ENCODE measurements at places on chromosomes 4 and X. TPM values are rescaled to one million over a fixed set of nuclear protein-coding genes. Genes with fewer than 3 reads are reported as not detected.

Gene OTC
- not detected for total RNA-seq

Gene RGS12
- 1.6 TPM for total RNA-seq

Gene SULT1E1
- not detected for total RNA-seq

Gene SYNPO2
- 0.99 TPM for total RNA-seq

Gene CT45A2
- not detected for total RNA-seq

DNA sequence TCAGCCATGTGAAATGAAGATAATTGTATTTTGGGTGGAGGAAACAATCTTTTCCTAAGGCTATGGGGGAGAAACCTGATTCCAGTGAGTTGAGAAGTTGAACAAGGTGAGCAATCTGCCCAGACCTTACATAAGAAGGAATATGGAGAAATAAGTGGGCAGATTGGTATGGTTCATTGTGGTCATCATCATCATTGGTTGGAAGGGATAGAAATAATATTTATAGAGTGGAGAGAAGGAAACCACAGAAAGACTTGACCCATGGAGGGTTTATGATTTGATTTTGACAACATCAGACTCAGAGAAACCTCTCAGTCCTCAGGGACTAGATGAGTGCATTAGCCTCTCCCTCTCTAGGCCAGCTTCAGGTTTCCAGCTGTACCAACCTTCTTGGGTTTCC lies 177.9 kb upstream of the NEIL3 start:
- DNase-seq, result no peak
- no peak overlapping the region for H3K4me3 ChIP-seq
- peaks cover 2% of the 10 kb centered on the region for H3K27me3 ChIP-seq

- H3K27me3 ChIP-seq, result no peaks in the 10 kb centered on the region
- H3K36me3 ChIP-seq, result no peaks in the 10 kb centered on the region
- DNase-seq, result no peak
- H3K27ac ChIP-seq, result peak overlapping the region; percentile 39
Observed at GRCh38 chr4:26459054-26459755, 31.1 kb downstream of the CCKAR start.

DNA sequence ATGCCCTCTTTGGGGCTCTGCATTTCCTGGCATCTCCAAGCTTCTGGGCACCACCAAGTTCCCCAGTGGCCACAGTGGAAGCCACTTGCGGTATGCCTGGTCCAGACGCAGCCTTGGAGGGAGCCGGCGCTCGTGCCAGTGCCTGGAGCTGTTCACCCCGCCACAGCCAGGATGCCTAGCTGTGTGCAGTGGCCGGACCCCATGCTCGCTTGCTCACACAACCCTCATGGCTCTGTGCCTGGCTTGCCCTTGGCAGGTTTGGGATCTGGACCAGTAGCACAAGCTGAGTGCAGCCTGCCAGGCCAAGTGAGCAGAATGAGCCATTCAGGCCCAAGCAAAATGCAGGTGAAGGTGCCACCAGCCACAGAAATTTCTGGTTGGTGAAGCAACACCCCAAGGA lies 283.5 kb downstream of the EVC2 start:
- DNase-seq, result no peak
- no peaks in the 10 kb centered on the region for H3K27me3 ChIP-seq
- H3K4me1 ChIP-seq, result no peaks in the 10 kb centered on the region
- H3K27ac ChIP-seq, result no peak overlapping the region

DNA sequence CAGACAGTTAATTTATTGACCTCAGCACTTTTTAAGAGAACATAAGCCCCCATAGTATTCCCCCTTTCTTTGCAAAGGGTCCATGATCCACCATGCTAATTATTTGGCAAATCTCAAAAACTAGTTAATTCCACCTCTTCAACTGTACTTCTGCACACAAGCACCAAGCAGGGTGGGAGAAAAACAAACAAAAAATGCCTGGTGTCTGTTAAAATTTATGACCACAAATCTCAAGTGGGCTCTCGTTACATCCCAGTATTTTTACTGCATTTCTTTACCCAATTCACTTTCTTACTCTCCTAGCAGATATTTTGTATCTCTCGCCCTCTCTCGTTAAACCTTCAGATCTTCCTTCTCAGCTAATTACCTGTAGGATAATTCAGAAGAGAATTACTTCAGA lies 6.1 kb downstream of the ARSJ start:
- peaks cover 3% of the 10 kb centered on the region for H3K4me1 ChIP-seq
- peaks cover 14% of the 10 kb centered on the region for H3K27me3 ChIP-seq
- no peaks in the 10 kb centered on the region for H3K36me3 ChIP-seq

DNA sequence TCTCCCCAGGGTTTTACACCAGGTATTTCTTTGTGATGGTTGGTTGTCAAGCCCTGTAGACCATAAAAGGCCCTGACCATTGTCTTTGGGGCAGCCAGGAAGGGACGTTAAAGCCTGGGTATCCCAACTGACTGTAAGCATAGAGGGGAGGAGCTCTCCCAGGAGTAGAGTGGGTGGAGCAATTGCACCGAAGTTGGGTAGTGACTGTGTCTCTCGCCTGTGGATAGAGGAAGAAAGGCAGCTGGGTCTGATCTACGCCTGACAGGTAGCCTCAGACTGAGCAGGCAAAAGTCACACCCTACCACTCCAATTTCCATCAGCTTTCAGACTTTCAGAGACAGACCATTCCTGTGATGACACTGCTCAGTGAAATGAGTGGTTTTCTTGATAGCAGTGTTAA lies 123.3 kb downstream of the KLHL8 start:
- H3K27me3 ChIP-seq, result no peaks in the 10 kb centered on the region
- H3K36me3 ChIP-seq, result peaks cover 27% of the 10 kb centered on the region
- DNase-seq, result no peak
- peak overlapping the region; percentile 24 for H3K27ac ChIP-seq
- H3K4me3 ChIP-seq, result no peak overlapping the region

All from naive thymus-derived CD8-positive, alpha-beta T cell (primary cell).